Naive B cell (primary cell): ENCODE measurements at places on chromosomes 3 and 15. TPM values are rescaled to one million over a fixed set of nuclear protein-coding genes. Genes with fewer than 3 reads are reported as not detected.
A peak's percentile ranks its signal among the peaks of the same experiment; 100 is the strongest.

Gene GOLGA8S
- polyA plus RNA-seq = not detected

Gene POLQ
- 0.12 TPM for polyA plus RNA-seq

Gene CHRFAM7A
- polyA plus RNA-seq = not detected

Gene MITF
- polyA plus RNA-seq = not detected

Gene SH2D7
- polyA plus RNA-seq = not detected

Gene CYP8B1
- not detected for polyA plus RNA-seq

GRCh38 chr15:70035051-70035718, 62.5 kb downstream of the TLE3 start:
- H3K4me1 ChIP-seq = peaks cover 34% of the 10 kb centered on the region
- no peak overlapping the region for H3K27ac ChIP-seq
- peaks cover 10% of the 10 kb centered on the region for H3K27me3 ChIP-seq
- H3K36me3 ChIP-seq = no peaks in the 10 kb centered on the region
- peak overlapping the region; percentile 75 for H3K4me3 ChIP-seq
- DNase-seq = no peak

- no peak overlapping the region for H3K27ac ChIP-seq
- no peaks in the 10 kb centered on the region for H3K36me3 ChIP-seq
- DNase-seq = no peak
- H3K27me3 ChIP-seq = peaks cover 30% of the 10 kb centered on the region
- peaks cover 4% of the 10 kb centered on the region for H3K4me1 ChIP-seq
- no peak overlapping the region for H3K4me3 ChIP-seq
Measured at GRCh38 chr3:169246158-169246557, 417.4 kb downstream of the MECOM start.

DNA sequence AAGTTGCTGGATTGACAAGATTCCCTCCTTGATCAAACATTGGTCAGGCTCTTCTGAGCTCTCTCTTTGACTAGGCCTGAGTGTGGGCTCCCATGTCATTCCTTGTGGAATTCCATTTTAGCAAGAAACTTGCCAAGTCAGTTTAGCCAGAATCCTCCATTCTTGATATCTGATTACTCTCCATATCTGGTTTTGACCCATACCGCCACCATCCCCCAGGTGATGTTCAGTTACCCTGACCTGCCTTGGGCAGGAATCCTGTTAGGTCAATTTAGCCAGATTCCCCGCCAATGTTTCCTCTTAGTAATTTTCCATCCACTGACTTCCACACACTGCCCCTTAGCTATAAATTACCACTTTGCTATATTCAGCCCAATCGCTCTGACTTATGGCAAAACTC, 1.0 kb upstream of the PCCB start:
- no peak overlapping the region for H3K4me3 ChIP-seq
- no peaks in the 10 kb centered on the region for H3K36me3 ChIP-seq
- no peak overlapping the region for H3K27ac ChIP-seq
- no peaks in the 10 kb centered on the region for H3K27me3 ChIP-seq
- DNase-seq = no peak

- H3K4me1 ChIP-seq = no peaks in the 10 kb centered on the region
- DNase-seq = no peak
- no peak overlapping the region for H3K27ac ChIP-seq
- H3K4me3 ChIP-seq = no peak overlapping the region
Measured at GRCh38 chr3:115922681-115923347, 299.5 kb downstream of the GAP43 start.

DNA sequence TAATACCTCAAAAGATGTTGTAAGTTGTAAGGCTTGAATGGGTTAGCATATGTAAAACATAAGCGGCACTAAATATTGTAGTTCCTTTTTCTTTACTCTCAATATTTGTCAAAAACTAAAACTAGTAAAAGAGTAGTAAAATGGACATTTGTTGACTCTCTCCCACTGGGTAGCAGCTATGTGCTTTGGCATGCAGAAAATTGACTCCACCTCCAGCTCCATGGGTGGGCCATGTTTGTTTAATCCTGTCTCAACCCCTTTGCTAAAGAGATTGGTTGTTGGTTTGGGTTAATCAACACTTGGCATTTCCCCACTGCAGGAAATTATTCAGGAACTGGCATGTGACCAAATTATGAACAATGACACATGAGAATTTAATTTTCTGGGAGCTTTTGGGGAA, 114.8 kb downstream of the EOMES start:
- no peak overlapping the region for H3K4me3 ChIP-seq
- no peaks in the 10 kb centered on the region for H3K27me3 ChIP-seq
- no peaks in the 10 kb centered on the region for H3K36me3 ChIP-seq
- no peak overlapping the region for H3K27ac ChIP-seq

GRCh38 chr3:184380185-184380626, 352 bp downstream of the CHRD start:
- peaks cover 6% of the 10 kb centered on the region for H3K4me1 ChIP-seq
- no peak overlapping the region for H3K4me3 ChIP-seq
- peaks cover 87% of the 10 kb centered on the region for H3K27me3 ChIP-seq
- DNase-seq = no peak
- no peak overlapping the region for H3K27ac ChIP-seq

DNA sequence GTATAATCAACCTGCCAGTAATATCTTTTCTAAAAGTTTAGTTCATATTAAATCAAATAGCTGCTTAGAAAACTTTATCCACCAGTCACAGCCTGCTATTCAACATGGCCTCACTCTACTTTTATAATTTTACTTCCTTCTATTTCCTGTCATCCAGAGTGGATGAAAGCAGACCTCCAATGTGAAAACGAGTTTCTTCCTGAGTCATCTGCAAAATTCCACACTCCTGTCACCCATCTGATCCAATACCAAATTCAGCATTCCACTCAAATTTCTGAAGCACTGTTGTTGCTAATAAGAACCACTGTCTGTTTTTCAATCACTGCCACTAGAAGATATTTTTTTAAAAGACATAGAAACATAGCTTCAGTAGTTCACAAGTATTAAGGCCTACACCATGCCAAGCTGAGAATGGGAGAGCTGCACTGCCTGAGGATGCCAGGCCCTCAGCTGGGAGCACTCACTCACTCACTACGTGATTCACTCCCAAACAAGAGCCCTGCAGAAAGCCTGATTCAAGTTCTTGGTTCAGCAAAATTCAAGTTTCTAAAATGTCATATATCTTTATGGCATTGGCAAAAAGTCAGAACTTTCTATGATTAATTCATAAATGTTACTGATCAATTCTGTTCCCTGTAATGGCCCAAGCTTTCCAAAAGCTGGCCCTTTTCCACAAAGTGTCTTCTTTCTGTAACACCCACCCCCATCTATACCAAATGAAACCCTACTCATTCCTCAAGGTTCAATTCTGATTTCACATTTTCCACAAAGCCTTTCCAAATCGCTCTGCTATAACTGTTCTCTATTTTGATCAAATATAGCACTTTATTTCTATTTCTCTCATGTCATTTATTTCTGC, 82.9 kb downstream of the FSIP1 start:
- no peaks in the 10 kb centered on the region for H3K27me3 ChIP-seq
- H3K4me3 ChIP-seq = no peak overlapping the region
- H3K27ac ChIP-seq = no peak overlapping the region
- H3K36me3 ChIP-seq = no peaks in the 10 kb centered on the region
- no peaks in the 10 kb centered on the region for H3K4me1 ChIP-seq

DNA sequence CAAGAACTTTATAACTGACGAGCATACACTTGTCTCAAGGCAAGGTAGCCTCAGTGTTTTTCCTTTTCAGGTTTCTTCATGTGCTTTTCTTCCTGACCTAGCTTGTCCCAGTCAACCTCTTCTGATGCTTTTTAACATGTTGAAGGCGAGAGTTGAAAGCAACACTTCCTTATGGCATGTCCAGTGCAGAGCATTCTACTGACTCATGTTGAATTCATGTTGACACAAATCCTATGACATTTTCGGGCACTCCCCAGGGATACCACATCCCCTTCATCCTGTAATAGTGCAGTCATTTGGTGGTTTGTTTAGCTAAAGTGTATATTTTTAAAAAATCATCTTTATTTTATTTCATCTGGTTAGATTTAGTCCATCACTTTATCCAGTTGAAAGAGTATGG, 75.9 kb upstream of the CBLB start:
- no peaks in the 10 kb centered on the region for H3K36me3 ChIP-seq
- no peak overlapping the region for H3K4me3 ChIP-seq
- no peaks in the 10 kb centered on the region for H3K27me3 ChIP-seq
- H3K27ac ChIP-seq = peak overlapping the region; percentile 15
- DNase-seq = no peak
- H3K4me1 ChIP-seq = no peaks in the 10 kb centered on the region

GRCh38 chr3:27431116-27431515, 53.1 kb downstream of the SLC4A7 start:
- H3K36me3 ChIP-seq = peaks cover 30% of the 10 kb centered on the region
- no peak overlapping the region for H3K27ac ChIP-seq
- no peak overlapping the region for H3K4me3 ChIP-seq
- H3K27me3 ChIP-seq = no peaks in the 10 kb centered on the region
- DNase-seq = no peak
- no peaks in the 10 kb centered on the region for H3K4me1 ChIP-seq

- H3K27ac ChIP-seq = peak overlapping the region; percentile 99
- DNase-seq = peak; percentile 50
- peaks cover 84% of the 10 kb centered on the region for H3K4me1 ChIP-seq
Measured at GRCh38 chr3:112127522-112128494, 5.2 kb downstream of the GCSAM start.

DNA sequence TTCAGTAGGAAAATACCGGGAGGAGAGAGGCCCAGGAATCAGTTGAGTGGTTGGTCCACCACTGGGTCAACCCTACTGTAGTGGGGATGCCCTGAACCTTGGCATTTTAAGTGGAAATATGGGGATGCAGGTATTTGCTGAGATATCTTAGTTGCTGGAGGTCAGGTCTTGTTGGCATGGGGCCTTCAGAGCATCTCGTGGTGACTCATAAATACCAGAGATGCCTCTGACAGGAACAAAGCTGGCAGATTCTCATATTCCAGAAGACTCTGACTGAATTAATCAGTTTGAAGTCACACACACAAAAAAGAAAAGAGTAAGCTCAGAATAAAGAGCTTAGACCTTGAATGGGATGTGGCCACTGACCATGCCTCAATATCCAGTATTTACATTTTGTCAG, 91.6 kb downstream of the CACNA2D3 start:
- H3K36me3 ChIP-seq = no peaks in the 10 kb centered on the region
- H3K4me1 ChIP-seq = no peaks in the 10 kb centered on the region
- DNase-seq = no peak
- no peak overlapping the region for H3K4me3 ChIP-seq

DNA sequence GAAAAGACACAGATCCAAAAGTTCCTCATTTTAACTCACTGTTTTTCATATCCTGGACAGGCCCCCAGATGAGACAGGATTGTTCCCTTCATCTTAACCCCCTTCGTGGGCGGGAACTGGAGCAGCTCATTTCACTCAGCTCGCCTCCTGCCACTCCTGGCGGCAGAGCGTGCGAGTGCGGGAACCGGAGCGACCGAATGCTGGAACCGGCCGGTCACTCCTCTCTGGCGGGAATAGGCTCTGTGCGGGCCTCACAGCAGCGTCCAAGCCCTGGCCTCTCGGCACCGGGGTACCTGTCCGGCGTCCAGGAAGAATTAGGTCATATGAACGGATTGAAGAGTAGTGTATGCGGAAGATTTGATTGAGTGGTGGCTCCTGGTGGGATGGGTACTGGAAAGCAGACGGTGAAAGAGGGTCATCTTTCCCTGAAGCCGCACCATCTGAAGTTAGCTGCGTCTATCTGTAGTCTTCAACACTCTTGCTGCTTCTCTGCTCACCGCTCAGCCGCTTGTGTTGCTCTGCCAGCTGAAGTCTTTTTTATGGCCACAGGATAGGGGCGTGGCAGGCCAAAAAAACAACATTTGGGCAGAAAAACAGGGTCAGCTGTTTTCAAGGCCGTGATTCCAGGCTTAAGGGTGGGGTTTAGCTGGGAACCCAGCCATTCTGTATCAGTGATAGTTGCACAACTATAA, 42.3 kb upstream of the FXR1 start:
- H3K27ac ChIP-seq = no peak overlapping the region
- peaks cover 6% of the 10 kb centered on the region for H3K4me1 ChIP-seq
- no peaks in the 10 kb centered on the region for H3K36me3 ChIP-seq
- H3K4me3 ChIP-seq = no peak overlapping the region
- H3K27me3 ChIP-seq = peaks cover 20% of the 10 kb centered on the region

- no peaks in the 10 kb centered on the region for H3K36me3 ChIP-seq
- H3K4me1 ChIP-seq = no peaks in the 10 kb centered on the region
- H3K27ac ChIP-seq = no peak overlapping the region
- no peak overlapping the region for H3K4me3 ChIP-seq
- H3K27me3 ChIP-seq = no peaks in the 10 kb centered on the region
Measured at GRCh38 chr3:189737071-189737470, 105.9 kb downstream of the TP63 start.

- no peak overlapping the region for H3K4me3 ChIP-seq
- H3K27me3 ChIP-seq = peaks cover 16% of the 10 kb centered on the region
- no peaks in the 10 kb centered on the region for H3K4me1 ChIP-seq
Measured at GRCh38 chr15:79501086-79501485, 69.0 kb downstream of the MINAR1 start.

DNA sequence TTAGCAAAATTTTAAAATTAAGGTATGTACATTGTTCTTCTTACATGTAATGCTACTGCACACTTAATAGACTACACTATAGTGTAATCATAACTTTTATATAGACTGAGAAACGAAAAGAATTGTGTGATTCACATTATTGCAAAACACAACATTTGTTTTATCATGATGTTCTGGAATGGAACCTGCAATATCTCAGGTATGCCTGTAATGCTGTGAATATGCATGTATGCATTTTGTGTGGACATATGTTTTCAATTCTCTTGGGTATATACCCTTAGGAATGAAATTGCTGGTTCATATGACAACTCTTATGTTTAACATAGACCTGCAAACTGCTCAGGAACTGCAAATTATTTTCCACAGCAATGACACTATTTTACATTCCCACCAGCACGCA, 38.6 kb upstream of the TJP1 start:
- H3K4me1 ChIP-seq = no peaks in the 10 kb centered on the region
- DNase-seq = no peak
- no peaks in the 10 kb centered on the region for H3K36me3 ChIP-seq
- H3K27me3 ChIP-seq = peaks cover 9% of the 10 kb centered on the region
- H3K4me3 ChIP-seq = no peak overlapping the region

DNA sequence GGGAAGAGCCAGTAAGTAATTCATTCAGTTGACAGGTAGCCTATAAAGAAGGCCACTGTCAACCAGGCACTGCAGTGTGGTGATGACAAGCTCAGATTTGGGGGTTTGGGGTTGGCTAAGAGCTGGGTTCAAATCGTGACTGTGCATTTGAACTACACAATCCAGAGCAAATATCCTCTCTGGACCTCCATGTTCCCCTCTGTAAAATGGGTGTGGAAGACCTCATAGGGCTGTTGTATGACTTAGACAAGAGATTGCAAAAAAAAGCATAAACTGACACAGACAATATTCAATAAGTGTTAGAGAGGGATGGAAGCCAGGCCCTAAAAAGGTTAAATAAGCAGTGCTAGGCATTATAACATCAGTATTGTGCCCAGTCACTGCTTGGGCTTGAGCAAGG, 59.7 kb upstream of the CTDSPL start:
- H3K36me3 ChIP-seq = no peaks in the 10 kb centered on the region
- no peak for DNase-seq
- no peak overlapping the region for H3K27ac ChIP-seq

GRCh38 chr15:47691882-47692281, 25.4 kb upstream of the SEMA6D start:
- H3K36me3 ChIP-seq = no peaks in the 10 kb centered on the region
- H3K4me1 ChIP-seq = no peaks in the 10 kb centered on the region
- H3K27ac ChIP-seq = no peak overlapping the region
- no peak overlapping the region for H3K4me3 ChIP-seq
- DNase-seq = no peak

- no peaks in the 10 kb centered on the region for H3K36me3 ChIP-seq
- peak overlapping the region; percentile 81 for H3K4me3 ChIP-seq
- H3K27ac ChIP-seq = peak overlapping the region; percentile 41
Measured at GRCh38 chr15:60590935-60591495, 112.1 kb upstream of the ICE2 start.
